Left lung (tissue), 14 donors: ENCODE measurements at places on chromosomes 5 and 9. TPM values are rescaled to one million over a fixed set of nuclear protein-coding genes. Genes with fewer than 3 reads are reported as not detected.

GRM6 gene
- polyA plus RNA-seq, result 1.4 TPM

OSTF1 gene
- 58.5 TPM for polyA plus RNA-seq

ZFP2 gene
- 6.0 TPM for polyA plus RNA-seq

GRCh38 chr5:144472221-144472620, 301.5 kb downstream of the KCTD16 start:
- DNase-seq, result no peak

DNA sequence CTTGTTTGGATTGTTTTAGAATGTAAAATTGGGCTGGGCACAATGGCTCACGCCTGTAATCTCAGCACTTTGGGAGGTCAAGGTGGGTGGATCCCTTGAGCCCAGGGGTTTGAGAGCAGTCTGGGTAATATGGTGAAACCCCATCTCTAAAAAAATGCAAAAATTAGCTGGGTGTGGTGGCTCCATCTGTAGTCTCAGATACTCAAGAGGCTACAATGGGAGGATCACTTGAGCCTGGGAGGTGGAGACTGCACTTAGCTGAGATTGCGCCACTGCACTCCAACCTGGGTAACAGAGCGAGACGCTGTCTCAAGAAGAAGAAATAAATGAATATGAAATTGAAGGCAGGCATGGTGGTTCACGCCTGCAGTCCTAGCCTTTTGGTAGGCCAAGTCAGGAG, 21.3 kb downstream of the MAML1 start:
- no peak for DNase-seq
